Muscle of back (tissue), 13 donors: ENCODE measurements at places on chromosomes 16 and 17.

GRCh38 chr16:29876594-29877249, 13.7 kb upstream of the CDIPT start:
- DNase-seq: no peak

- peak; percentile 62 for DNase-seq
Measured at GRCh38 chr16:57061084-57061905, 31.1 kb upstream of the CPNE2 start.

GRCh38 chr17:231966-232807, 50.7 kb upstream of the DOC2B start:
- DNase-seq: no peak

DNA sequence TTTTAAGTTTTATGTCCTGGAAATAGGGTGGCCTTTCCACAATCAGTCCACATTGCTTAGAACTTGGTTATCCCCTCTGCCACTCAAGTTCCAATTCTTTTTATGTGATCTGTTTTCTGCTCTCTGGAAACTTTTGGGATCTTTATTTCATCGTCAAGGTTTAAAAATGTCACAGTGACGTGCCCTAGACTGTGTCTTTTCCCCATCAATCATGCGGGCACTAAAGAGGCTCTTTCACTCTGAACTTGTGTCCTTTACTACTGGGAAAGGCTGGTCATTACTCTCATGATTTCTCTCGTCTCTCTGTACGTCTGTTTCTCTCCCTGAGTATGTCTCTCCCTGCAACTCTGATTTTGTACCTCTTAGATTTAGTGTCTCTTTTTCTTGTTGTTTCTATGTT, 189.8 kb upstream of the AXIN2 start:
- DNase-seq: no peak

- no peak for DNase-seq
Measured at GRCh38 chr16:86757704-86758040, 179.3 kb downstream of the FOXL1 start.

- DNase-seq: no peak
Measured at GRCh38 chr17:42991471-42991870, 6.7 kb upstream of the RPL27 start.

- DNase-seq: no peak
Measured at GRCh38 chr17:47265983-47266541, 12.4 kb downstream of the ITGB3 start.

- peak; percentile 93 for DNase-seq
Measured at GRCh38 chr17:67759355-67760171, 41.8 kb downstream of the NOL11 start.

- no peak for DNase-seq
Measured at GRCh38 chr16:74562117-74562516, 44.8 kb downstream of the GLG1 start.

- DNase-seq: peak; percentile 83
Measured at GRCh38 chr16:67537636-67538591, 9.3 kb downstream of the RIPOR1 start.

- no peak for DNase-seq
Measured at GRCh38 chr16:64950731-64951130, 171.1 kb downstream of the CDH11 start.

- no peak for DNase-seq
Measured at GRCh38 chr17:44359458-44360143, 4.1 kb downstream of the FAM171A2 start.

DNA sequence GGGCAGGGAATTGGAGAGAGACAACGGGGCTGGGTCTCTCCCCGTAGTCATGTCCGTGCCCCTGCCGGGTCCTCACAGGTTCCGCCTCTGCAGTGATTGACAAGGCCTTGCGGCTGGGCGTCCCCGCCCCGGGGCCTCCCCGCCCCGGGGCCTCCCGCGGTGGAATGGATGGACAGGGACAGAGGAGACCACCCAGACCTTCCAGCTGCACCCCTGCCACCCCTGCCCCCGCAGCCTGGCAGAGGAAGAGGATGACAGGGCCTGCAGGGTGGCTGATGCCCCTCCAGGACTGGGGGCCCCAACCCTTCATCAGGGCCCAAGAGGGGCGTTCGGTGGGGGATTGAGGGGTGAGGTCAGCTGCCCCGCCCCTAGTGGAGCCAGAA, 216.4 kb upstream of the CIBAR2 start:
- no peak for DNase-seq

- no peak for DNase-seq
Measured at GRCh38 chr16:66620429-66620795, 15.9 kb downstream of the CMTM3 start.

- DNase-seq: no peak
Measured at GRCh38 chr17:50675627-50676026, 32.1 kb downstream of the ANKRD40 start.

GRCh38 chr17:59839651-59840328, 53.0 kb downstream of the TUBD1 start:
- DNase-seq: no peak

GRCh38 chr16:79163691-79164387, 436.7 kb downstream of the MAF start:
- no peak for DNase-seq
